Immature natural killer cell (primary cell): ENCODE measurements at places on chromosomes 11 and 22. TPM values are rescaled to one million over a fixed set of nuclear protein-coding genes. Genes with fewer than 3 reads are reported as not detected.

Gene FOLR3
- not detected for polyA plus RNA-seq

Gene GSTT2
- polyA plus RNA-seq: not detected

Gene CRACR2B
- polyA plus RNA-seq: 0.74 TPM

Gene NFRKB
- 10.7 TPM for polyA plus RNA-seq

Gene GDPD4
- polyA plus RNA-seq: not detected

Gene TREH
- not detected for polyA plus RNA-seq

Gene BET1L
- 12.1 TPM for polyA plus RNA-seq

Gene JHY
- 3.3 TPM for polyA plus RNA-seq

Gene VPREB1
- polyA plus RNA-seq: not detected

Gene KRTAP5-7
- not detected for polyA plus RNA-seq

Gene TOB2
- 23.6 TPM for polyA plus RNA-seq

- no peak for DNase-seq
- H3K27me3 ChIP-seq: peaks cover 3% of the 10 kb centered on the region
- no peak overlapping the region for H3K27ac ChIP-seq
- peaks cover 6% of the 10 kb centered on the region for H3K36me3 ChIP-seq
- peaks cover 5% of the 10 kb centered on the region for H3K4me1 ChIP-seq
- no peak overlapping the region for H3K4me3 ChIP-seq
These were observed 297.3 kb downstream of the TBC1D22A start for GRCh38 chr22:47059701-47060161.

- H3K4me3 ChIP-seq: no peak overlapping the region
- peaks cover 3% of the 10 kb centered on the region for H3K27me3 ChIP-seq
- no peak overlapping the region for H3K27ac ChIP-seq
These were observed 59.1 kb upstream of the ANO5 start for GRCh38 chr11:22133776-22134175.

GRCh38 chr11:79794484-79795393 lies 353.9 kb upstream of the TENM4 start:
- no peak for DNase-seq
- no peaks in the 10 kb centered on the region for H3K27me3 ChIP-seq
- no peaks in the 10 kb centered on the region for H3K36me3 ChIP-seq
- H3K4me3 ChIP-seq: no peak overlapping the region

DNA sequence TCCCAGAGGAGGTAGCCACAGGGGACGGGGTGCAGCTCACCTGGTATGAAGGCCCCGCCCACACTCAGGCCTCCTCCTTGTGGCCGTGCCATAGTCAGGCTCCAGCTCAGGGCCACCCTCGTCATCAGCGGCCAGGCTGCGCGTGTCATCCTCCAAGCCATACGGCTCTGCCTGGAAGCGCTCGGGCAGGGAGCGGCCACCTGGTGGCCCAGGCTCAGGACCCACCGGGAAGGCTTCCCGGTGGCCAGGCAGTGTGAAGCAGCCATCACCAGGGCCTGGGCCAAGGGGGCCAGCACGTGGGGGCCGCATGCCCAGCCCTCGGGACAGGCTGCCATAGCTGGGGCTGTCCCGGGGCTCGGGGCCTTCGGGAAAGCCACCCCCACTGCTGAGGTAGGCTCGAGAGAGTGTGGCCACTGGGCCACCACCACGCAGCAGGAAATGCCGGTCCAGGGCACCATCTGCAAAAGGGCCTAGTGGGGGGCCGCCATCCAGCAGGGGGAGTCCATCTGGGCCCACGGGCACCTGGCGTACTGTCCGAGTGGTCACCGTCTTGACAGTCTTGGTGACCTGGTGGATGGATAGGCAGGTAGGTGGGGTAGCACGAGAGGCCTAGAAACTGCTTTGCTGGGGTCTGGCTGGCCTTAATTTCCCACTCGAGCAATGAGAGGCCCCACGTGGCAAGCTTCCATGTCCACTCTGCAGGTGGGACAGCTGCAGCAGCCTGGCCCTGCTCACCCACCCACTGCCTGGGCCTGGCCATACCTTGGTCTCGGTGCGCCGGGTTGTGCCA lies 35.3 kb downstream of the ARVCF start:
- H3K27ac ChIP-seq: no peak overlapping the region
- peaks cover 13% of the 10 kb centered on the region for H3K4me1 ChIP-seq
- H3K4me3 ChIP-seq: no peak overlapping the region
- DNase-seq: no peak

DNA sequence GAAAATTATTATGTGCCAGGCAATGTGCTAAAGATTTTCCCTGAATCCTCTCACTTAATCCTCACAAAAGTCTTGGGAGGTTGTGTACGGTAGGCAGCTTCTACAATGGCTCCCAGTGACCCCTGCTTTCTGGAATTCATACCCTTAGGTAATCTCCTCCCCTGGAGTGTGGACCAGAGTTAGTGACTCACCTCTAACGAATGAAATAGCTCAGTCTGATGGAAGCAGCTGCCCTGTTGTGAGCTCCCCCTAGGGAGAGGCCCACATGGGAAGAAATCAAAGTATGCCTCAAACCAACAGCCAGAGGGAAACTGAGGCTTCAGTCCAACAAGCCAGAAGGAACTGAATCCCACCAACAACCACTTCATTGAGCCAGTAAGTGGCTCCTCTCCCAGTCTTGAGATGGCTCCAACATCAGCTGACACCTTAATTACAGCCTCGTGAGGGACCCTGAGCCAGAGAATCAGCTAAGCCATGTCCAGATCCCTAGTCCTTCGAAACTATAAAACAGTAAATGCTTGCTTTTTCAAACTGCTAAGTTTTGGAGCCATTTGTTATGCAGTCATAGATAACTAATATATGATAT lies 98.9 kb upstream of the ISX start:
- H3K4me3 ChIP-seq: no peak overlapping the region
- no peak for DNase-seq
- peaks cover 2% of the 10 kb centered on the region for H3K27me3 ChIP-seq
- H3K4me1 ChIP-seq: no peaks in the 10 kb centered on the region
- no peaks in the 10 kb centered on the region for H3K36me3 ChIP-seq

DNA sequence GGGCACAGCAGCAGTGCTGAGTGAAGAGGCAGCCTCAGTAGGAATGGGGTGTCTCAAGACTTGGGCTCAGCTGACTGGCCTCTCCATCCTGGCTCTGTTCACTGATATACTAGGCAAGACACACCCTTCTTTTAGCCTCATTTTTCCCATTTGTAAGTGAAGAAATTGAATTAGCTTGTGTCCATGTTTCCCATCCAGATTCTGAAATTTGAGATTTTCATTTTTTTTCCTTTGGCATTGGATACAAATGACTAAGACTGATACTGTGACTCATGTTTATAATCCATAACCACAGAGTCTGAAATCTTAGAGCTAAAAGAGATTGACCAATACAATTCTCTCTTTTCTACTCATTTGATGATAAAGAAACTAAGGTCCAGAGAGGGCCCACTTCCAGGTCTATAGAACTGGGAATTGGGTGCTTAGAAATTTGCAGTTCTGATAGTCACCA lies 110.9 kb downstream of the KCNC1 start:
- no peak overlapping the region for H3K4me3 ChIP-seq
- no peak for DNase-seq
- H3K4me1 ChIP-seq: peaks cover 10% of the 10 kb centered on the region
- H3K36me3 ChIP-seq: peaks cover 17% of the 10 kb centered on the region

DNA sequence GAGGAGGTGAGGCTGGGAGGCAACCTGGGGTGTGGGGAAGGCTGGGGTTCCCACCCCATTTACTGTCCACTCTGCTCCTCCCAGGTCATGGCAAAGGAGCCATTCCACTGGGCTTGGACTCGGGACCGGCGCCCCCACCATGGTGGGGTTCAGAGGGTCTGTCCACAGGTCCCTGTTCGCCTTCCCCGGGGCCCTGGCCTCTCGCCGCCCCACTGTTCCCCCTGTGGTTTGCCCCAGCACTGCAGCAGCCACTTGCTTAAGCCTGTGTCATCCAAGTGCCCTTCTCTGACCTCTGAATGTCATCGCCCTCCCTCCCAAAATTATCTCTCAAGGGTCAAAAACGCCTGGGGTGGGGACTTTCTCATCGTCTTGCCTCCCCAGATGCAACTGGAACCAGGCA lies 2.6 kb downstream of the SPDYC start:
- H3K4me3 ChIP-seq: no peak overlapping the region
- no peak overlapping the region for H3K27ac ChIP-seq
- H3K4me1 ChIP-seq: peaks cover 13% of the 10 kb centered on the region

DNA sequence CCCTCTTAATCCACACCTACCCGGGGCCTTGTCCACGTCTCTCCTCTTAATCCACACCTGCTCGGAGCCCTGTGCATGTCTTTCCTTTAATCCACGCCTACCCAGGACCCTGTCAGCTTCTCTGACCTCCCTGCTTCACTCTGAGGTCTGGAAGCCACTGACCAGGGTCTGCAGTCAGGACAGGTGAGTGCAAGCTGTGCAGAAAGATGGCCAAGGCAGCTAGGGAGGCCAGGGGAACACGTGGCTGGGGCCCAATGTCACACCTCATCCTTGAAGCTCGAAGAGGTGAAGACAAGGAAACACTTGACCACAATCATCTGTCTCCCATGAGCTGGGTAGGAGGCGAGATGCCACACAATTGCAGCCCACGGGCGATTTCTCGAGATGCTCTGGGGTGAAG lies 1516.9 kb downstream of the BRD1 start:
- H3K27ac ChIP-seq: no peak overlapping the region
- H3K36me3 ChIP-seq: peaks cover 3% of the 10 kb centered on the region
- DNase-seq: no peak
- H3K4me1 ChIP-seq: no peaks in the 10 kb centered on the region

DNA sequence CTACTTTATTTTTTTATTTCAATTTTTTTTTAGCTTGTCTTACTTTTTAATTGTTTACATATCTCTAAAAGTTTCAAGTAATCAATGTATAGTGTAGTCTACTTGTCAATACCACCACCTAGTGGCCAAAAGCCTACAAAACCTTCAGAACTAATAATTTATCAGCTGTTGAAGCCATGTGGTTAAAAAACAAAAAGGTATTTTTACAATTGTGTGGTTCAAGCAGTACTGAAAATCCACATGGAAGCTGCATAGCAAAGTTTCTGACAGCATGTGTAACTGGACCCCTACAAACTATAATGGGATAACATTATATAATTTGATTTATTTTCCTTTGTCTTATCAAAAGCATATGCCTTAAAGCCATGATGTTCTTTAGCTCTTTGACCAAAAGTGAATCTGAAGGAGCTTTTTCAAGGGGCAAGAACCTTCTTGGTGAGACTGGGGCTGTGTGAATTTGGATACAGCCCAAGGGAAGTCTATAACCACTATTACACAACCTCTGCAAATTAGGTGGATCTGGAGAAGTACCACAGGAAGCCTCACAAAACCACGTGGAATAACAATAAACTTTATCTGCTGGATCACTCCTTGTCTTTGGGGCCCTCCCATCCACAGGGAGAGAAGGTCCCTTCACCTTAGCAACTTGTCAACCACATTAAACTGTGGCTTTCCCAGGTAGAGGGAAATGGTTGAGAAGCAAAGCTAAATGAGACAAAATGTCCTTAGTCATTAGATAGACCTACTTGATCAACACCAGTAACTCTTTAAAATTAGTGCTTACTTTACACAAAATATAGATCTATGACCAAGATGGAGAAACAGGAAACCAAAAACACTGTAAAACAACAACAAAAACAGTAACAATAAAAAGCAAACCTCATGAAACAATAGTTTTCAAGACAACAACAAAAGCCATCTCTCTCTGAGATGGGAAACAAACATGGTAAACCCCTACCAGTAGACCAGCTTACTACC lies 9.9 kb downstream of the NARS2 start:
- H3K36me3 ChIP-seq: peaks cover 22% of the 10 kb centered on the region
- peak; percentile 50 for DNase-seq
- no peak overlapping the region for H3K27ac ChIP-seq
- peaks cover 5% of the 10 kb centered on the region for H3K4me1 ChIP-seq
- H3K27me3 ChIP-seq: no peaks in the 10 kb centered on the region

DNA sequence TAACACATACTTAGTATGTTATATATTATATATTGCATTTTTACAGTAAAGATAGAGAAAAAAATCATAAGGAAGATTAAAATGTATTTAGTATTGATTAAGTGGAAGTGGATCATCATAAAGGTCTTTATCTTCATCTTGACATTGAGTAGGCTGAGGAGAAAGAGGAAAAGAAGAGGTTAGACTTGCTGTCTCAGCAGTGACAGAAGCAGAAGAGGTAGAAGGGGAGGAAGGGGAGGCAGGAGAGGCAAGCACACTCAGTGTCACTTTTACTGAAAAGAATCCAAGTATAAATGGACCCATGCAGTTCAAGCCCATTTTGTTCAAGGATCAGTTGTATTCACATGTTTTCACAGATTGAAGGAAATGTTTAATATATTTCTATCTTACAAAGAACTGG lies 69.7 kb downstream of the GAB2 start:
- H3K4me3 ChIP-seq: no peak overlapping the region
- peaks cover 4% of the 10 kb centered on the region for H3K27me3 ChIP-seq
- no peak overlapping the region for H3K27ac ChIP-seq
- H3K4me1 ChIP-seq: peaks cover 5% of the 10 kb centered on the region
- H3K36me3 ChIP-seq: no peaks in the 10 kb centered on the region

DNA sequence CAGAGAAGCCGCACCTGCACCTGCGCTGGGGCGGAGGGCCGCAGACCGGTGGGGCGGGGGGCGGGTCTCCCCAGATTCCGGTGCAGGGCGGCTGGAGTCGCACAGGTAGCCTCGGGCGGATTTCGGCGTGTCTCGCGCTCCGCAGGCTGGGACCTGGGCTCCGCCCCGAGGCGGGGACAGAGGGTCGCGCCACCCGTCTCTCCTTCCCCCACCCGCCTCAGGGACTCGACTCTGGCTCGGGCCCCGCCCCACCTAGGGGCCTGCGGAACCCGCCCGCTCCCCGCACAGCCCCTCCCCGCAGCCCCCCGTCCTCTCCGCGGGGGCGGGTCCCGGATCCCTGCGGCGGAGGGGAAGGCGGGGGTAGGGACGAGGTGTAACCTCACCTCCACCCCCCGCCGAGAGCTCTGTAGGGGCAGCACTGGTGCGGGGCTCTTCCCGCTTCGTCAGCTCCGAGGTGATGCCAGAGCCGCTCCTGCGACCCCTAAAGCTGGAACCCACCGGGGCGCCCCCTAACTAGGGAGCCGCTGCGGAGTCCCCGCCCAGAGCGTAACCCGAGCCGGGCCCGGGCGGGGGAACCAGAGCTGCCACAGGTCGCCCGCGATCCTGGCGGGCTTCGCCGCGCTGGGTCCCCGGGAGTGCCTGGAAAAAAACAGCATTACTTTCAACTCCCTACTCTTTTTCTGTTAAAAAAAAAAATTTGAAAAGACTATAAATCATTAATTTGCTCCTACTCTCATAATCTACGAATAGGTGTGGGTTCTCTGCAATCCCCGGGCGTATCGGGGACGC lies at the start of gene SLC29A2:
TSS of gene SLC29A2 (minus strand) at position 134 of the 789 bp plus-strand sequence. CDS start 169 bp downstream, outside the sequence.
- peak; percentile 42 for DNase-seq
- H3K27me3 ChIP-seq: peaks cover 5% of the 10 kb centered on the region
- peak within 1 kb of the TSS; percentile 85 for H3K4me3 ChIP-seq
- H3K36me3 ChIP-seq: no peaks in the 10 kb centered on the region

DNA sequence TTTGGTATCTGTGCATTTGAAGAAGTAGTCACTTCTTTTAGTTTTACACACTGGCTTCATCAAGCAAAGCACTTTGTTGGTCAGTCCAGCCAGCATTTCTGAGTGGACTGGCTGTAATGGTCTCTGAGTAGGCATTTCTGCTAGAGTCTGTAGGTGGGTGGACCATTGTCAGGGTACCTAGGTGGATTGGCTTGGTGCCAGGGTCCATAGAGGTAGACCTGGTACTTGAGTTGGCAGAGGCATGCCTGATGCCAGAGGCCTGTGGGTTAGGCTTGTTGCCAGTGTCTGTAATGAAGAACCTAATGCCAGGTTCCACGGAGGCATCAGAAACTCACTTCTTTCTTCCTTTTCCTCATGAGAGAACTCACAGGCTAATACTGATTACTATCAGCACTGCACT lies 157.9 kb upstream of the C11orf87 start:
- no peak for DNase-seq
- no peaks in the 10 kb centered on the region for H3K4me1 ChIP-seq
- no peaks in the 10 kb centered on the region for H3K27me3 ChIP-seq
- H3K27ac ChIP-seq: no peak overlapping the region

- H3K27ac ChIP-seq: no peak overlapping the region
- no peaks in the 10 kb centered on the region for H3K36me3 ChIP-seq
- no peak overlapping the region for H3K4me3 ChIP-seq
- H3K4me1 ChIP-seq: peaks cover 4% of the 10 kb centered on the region
These were observed 14.1 kb downstream of the DGAT2 start for GRCh38 chr11:75782540-75783263.
